ENCODE measurements at places on chromosomes 1 and 21.

GRCh38 chr1:79507770-79508169 is 501.2 kb upstream of the ADGRL4 start:
- no peak for DNase-seq

GRCh38 chr1:8395433-8395866 is 77.5 kb downstream of the SLC45A1 start:
- DNase-seq: no peak

GRCh38 chr1:76862447-76862846 is 4.8 kb upstream of the ST6GALNAC5 start:
- DNase-seq: no peak

- DNase-seq: no peak
Observed at GRCh38 chr21:29056005-29056404, 17.4 kb downstream of the CCT8 start.

DNA sequence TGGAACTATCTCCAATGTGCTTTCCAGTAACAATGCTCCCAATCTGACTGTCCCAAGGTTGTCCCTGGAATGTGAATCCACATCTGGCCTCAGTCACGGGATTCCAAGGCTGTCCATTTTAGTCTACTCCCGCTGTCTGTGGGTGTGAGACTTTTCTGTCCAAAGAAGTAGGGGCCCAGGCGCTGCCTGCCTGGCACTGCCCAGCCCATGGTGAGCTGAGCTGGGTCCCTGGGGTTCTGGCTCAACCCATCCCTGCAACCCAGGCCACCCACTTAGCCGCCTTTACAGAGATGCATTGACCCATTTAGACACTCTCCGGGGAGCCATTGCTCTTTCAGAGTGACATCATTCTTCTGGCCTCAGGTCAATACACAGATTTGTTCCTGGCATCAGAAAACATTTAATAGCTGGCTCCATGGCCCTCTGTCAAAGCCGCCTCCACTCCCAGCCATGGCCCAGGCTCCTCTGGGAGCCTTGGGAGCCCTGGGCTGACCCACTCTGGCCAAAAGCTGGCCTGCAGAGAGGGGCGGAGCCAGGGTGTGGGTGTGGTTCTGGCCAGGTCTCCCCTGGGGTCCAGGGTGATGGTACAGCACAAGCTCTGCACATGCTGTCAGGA is 47.2 kb upstream of the PAX7 start:
- DNase-seq: no peak

DNA sequence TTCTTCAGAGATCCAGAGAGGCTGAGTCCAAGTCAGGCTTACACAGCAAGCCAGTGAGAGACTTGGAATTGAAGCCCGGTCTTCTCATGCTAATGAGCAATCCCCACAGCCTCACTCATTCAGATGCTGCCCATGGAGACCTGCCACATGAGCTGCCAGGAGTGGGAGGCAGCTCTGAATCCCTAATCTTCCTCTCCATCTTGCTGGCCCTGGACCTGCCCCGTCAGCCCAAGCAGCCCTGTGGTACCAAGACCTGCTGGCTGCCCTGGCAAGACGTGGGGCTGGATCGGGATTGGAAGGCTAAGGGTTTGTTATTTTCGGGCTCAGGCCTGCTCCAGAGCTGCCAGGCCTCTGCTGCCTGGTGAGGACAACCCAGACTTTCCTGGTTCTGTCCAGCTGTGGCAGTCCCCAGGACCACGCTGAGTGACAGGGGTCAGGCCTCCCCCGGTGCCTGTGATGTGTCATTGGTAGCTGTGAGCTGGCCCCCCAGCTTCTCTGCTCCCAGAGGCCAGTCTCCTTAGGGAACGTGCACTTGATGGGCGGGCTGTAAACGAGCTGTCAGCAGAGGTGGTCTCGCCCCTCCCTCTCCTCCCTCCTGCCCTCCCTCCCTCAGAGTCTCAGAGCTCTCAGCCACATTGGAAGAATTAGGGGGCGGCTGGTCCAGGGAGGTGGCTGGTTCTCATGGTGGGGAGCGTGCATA is 135.0 kb downstream of the FOXD2 start:
- no peak for DNase-seq

GRCh38 chr1:36365381-36365780 is 20.3 kb downstream of the STK40 start:
- no peak for DNase-seq

- DNase-seq: no peak
Observed at GRCh38 chr1:235960809-235961208, 94.1 kb upstream of the LYST start.

Data from neural crest cell (in vitro differentiated cells).